Brain pericyte (primary cell): ENCODE measurements at places on chromosomes 11 and 22.

- DNase-seq = no peak
Observed at GRCh38 chr11:110833033-110833484, 120.8 kb upstream of the ARHGAP20 start.

GRCh38 chr22:39925273-39925672, 24.4 kb downstream of the GRAP2 start:
- DNase-seq = no peak

DNA sequence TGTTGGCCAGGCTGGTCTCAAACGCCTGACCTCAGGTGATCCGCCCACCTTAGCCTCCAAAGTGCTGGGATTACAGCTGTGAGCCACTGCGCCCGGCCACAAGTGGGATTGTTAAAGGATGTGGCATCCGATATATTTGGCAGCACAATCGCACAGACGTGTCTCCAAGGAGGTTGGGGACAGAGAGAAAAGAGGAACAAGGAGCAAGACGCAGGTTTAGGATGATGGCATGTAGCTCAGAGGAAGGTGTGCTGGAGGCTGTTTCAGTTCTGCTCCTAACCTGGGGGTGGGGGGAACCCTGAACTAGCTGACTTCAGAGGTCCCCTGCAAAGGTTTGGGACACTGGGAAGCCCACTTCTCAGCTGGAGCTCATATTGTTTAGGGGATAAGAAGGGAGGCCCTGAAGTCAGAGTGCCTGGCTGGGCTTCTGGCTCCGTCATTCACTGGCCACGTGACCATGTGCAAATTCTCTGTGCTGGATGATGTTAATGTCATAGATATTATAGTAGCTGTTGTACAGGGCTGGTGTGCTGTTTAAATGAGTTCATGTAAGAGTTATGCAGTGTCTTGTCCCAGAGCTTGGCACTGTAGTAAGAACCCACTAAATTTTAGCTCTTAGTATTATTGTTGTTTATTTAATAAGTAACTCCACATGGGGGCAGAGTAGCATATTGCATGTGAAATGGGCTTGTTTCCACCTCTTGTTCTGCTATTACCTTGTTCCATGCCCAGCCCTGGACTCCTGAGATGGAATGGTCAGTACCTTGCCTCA, 129.7 kb downstream of the ST3GAL4 start:
- DNase-seq = no peak

DNA sequence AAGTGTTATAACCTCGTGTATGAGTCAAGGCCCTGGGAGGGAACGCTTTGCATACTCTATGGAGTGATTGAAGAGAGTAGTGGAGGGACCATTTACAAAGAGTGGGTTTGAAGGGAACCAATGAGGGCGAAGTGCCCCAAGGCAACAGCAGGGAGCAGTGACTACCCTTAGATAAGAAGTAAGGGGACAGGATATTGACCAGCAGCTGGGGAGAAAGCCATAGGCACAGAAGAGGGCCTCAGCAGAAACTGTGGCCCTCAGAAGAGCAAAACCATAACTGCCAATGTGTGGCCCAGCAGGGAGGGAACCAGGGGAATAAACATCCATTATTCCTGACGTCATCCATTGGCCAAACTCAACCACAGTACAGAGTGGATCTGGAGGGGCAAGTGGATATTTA, 24.7 kb downstream of the PARVA start:
- DNase-seq = no peak

- no peak for DNase-seq
Observed at GRCh38 chr11:9616042-9616675, 42.7 kb downstream of the WEE1 start.

GRCh38 chr22:20203142-20203551, 52.3 kb upstream of the CCDC188 start:
- no peak for DNase-seq

DNA sequence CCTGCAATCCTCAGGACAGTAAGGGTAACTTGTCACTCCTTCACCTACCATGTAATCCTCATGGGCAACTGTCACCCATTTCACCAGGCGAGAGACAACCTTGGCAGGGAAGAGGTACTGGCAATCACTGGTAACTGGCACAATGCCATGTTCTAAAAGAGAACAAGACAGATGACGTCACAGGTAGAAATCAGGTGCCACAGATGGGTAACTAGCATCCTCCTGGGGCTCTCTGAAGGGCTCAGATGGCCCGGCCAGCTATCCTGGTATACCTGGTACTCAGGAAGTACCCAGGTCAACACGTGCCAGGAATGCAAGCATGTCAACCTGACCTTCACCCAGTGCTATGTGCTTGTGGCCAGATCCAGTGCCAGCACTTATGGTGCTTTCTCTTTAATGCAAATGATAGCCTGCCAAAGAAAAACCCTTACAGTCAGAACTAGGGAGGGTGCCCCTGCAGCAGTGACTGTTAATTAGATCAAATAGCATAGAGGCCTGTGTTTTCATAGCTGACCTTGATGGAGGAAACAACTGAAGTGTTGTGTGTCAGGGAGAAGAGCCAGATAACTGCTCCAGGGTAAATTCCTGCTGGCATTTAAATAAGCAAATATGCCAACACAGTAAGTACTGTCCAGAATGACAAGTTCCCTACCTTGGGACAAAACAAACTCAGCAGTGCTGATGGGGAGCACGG, 36.2 kb downstream of the THOC5 start:
- no peak for DNase-seq

DNA sequence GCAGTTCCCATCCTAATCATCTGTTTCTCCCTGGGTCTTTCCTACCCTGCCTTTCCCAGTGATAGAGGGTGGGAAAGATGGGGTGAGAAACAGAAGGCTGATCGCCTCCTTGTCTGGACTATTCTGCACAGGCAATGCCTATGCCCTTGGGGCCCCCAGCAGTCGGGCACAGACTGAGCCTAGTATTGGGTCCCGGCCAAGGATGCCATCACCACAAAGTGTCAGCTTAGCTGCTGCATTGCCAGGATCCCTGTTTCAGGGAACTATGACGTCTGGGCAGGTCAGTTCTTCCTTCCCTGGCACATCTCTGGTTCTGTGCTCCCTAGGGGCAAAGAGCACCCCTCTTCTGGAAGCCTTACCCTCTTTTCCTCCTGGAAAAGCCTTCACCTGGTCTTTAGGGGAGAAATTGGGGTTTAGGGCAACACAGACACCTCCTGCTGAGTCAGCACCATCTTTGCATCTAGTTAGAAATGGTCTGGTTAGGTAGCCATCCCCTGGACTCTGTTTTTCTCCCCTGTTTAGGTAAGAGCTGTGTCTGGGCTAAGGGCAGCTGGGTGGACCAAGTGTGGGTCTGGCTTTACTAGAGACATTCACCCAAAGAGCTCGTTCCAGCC, 2.1 kb downstream of the ADAMTS8 start:
- no peak for DNase-seq

DNA sequence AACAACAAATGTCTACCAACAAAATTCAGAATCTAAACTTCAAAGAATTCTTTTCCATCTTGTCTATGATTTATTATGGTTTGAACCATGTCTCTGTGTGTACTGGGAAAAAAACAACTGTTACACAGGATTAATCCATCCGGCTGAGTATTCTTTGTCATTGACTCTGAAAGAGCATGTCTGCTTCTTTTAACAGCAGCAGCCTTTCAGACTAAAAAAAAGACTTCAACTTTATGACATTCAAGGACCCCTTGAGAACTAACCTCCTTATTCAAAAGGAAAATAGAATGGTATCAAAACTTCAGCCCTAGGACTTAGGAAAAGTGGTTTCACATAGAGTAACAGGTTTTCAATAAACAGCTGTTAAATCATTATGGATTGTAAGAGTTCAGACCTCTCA, 79.9 kb downstream of the MRTFA start:
- no peak for DNase-seq

DNA sequence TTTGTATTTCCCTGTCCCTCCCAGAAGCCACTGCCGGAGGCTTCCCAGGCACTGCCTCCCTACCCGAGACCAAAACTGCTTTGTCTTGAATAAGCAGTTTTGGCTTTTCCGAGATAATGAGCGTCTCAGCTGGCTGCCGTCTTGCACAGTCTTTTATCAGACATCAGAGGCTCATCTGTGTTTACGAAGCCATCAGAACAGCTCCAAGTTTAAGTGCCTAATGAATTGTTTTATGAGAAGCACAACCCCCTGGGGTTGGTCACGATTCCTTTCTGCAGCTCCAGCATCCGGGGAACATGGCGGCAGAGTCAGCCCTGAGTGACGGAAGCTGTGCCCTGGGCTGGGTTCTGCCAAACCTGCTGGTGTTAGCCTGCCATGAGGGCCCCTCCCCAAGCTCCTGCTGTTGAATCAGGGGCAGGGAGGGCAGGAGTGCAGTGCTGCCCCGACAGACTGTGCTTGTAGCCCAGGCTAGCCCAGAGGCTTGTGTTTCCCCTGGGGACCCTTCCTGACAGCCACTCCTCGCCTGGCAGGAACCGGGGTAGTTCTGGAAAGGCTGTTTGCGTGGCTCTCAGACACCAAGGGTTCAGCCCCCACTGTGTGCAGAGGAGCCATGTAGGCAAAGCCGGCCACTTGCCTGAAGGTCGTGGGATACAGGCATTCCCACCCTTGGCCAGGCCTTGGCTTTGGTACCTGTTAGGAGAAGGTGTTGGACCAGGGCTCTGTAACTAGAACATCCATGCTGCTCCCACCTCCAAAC, 96.1 kb downstream of the MORC2 start:
- no peak for DNase-seq

- no peak for DNase-seq
Observed at GRCh38 chr22:45538281-45538680, 35.6 kb downstream of the FBLN1 start.

GRCh38 chr11:78351979-78352841, 65.4 kb downstream of the GAB2 start:
- no peak for DNase-seq

DNA sequence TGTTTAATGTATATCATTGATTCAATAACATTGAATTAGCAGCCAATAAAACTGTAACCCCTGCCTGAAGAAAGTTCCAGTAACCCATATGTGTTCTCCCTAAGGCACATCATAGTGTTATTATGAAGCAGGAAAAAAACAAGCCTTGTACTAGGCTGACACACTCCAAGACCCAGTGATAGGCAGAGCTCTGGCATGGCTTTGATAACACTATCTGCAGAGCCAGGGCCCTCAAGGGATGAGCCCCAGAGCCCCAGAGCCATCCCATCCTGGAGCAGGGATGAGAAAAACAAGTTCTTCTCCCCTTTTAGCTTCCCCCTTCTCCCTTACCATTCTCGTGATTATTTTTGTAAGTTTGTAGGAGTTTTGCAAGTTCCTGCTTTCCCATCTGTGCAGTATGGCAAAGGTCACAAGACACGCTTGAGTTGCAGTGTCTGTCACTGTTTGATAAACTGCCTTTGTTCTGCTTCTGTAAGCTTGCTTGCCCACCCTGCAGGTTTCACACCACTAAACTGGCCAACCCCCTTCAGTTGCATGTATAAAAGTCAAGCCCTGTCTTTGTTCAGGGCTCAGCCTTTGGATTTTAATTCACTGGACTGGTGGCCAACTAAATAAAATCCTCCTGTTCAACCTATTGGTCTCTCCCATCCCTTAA, 22.3 kb upstream of the GUCY1A2 start:
- peak; percentile 25 for DNase-seq

DNA sequence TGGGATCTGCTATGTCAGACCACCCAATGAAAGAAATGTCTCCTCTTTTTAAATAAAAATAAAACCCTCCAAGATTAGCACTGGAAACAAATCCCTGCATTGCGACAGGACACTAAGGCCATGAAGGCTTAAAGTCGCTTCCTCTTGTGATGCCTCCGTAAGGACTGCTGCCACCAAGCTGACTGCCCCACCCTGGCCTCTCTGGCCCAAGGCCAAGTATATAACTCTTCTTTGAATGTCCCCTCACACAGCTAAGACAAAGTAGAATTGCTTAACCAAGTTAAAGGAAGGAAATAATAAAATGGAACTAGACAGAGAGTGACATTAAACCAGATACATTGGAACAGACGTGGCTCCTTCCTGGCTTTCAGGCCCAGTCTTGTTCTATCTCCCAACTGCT, 7.5 kb upstream of the NRGN start:
- DNase-seq = no peak

DNA sequence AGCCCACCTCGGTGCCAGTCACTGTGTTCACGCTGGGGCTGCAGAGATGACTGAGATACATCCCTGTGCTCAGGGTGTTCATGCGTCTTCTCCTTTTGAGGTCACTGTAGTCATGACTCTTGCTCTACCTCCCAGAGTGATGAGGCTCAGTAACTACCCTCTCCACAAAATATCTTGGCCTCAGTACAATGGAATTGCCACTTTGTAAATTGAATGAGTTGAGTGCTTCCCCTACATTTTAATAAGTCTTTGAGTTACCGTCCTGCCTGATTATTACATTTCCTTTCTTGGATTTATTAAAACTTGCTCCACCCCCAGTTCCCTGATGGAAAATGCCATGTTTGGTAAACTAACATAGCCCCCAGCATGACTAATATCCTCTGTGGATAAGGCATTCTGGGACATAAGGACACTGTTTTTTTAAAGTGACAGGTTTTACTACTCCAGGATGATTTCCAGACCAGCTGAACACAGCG, 15.9 kb downstream of the PRSS23 start:
- DNase-seq = no peak

DNA sequence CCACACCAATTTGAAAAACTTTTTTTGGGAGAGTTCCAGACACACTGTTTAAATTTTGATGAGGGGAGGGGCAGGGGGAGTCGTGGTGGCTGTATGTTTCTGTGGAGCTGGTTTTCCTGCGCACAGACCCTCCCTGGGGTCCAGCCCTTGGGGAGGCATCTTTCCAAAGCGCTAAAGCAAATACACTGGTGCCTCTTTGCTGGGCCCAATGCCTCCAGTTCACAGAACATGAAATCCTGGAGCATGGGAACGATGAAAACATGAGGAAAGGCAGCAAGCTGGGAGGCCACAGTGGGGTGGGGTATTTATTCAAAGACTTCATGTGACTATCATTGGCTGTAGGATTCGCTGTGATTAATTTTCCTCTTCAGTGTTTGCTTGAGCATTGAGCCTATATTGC, 135.3 kb downstream of the CCDC34 start:
- DNase-seq = peak; percentile 59

DNA sequence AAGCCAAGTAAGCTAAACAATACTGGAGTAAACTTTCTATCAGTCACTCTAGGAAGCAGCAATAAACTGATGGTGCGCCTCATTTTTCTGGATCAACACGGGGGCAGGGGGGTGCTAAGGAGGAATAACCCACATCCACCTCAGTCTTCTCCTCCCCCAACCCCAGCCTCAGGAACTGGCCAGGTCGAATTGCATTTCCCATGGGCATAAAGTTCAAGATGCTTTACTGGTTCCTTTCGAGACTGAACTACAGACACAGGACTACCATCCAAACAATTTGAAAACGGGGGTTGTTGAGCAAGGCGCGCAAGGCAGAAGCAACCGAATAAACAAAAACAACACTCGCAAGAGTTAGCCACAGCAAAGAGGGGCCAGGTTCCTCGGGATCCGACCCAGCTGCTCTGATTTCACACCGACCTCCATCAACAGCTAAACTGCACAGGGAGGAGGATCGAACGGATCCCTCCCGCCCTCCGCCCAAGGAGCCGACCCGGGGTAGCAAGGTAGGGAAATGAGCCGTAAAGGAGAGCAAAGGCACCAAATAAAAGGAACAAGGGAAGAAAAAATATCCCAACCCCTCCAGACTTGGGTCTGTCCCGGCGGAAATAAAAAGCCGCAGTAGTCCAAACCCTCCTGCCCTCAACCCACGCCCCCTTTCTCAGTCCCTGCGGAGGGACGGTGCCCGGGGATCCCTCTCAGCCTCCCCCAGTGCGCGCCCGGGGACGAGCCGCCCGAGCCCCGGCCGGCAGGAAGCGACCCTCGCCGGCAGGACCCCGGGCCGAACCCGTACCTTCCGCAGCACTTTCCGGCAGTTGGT, 801 bp downstream of the SESN3 start:
- no peak for DNase-seq
